ENCODE measurements at places on chromosomes 7 and 10. TPM values are rescaled to one million over a fixed set of nuclear protein-coding genes. Genes with fewer than 3 reads are reported as not detected.

DNA sequence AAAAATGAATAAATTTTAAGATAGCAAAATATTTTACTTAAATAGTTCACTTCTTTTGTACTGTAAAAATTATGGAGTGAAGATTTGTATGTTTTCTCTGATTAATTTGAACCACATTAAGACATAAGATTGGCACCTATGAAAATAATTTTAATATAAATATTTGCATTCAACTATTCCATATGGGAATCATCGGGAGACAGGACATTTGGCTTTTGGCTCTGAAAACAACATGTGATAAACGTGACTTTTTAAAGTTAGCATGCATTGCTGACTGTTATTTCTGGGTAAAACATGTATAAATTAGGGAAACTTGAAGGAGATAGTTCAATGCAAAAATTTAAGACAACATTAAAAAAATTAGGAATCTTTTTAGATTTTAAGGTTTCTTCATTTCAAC lies 117.2 kb downstream of the SEMA3E start:
- H3K4me1 ChIP-seq: no peaks in the 10 kb centered on the region
- H3K27me3 ChIP-seq: no peaks in the 10 kb centered on the region
- DNase-seq: no peak
- H3K4me3 ChIP-seq: no peak overlapping the region
- H3K36me3 ChIP-seq: no peaks in the 10 kb centered on the region

DNA sequence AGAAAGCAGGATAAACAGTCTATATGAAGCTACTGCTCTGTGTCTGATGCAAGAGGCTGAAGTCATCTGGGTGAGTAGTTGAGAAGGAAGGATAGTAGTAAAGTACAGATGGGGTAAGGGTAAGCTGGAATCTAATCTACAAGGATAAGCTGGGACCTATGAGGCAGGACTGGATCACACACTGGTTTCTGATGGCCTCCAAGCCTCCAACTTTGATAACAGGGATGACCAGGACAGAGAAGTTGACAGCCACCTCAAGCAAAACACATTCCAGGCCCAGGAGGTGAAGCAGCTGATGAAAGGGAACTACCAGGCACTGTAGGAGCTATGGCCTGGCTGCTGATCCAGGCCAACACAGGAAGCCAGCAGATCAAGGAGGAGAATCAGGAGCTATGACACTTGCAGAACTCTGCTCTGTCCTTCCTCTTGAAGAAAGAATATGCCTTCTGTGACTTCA lies 278.1 kb upstream of the TMEM229A start:
- no peaks in the 10 kb centered on the region for H3K27me3 ChIP-seq
- no peak for DNase-seq
- H3K4me3 ChIP-seq: no peak overlapping the region
- no peak overlapping the region for H3K27ac ChIP-seq
- H3K36me3 ChIP-seq: no peaks in the 10 kb centered on the region
- no peaks in the 10 kb centered on the region for H3K4me1 ChIP-seq

DNA sequence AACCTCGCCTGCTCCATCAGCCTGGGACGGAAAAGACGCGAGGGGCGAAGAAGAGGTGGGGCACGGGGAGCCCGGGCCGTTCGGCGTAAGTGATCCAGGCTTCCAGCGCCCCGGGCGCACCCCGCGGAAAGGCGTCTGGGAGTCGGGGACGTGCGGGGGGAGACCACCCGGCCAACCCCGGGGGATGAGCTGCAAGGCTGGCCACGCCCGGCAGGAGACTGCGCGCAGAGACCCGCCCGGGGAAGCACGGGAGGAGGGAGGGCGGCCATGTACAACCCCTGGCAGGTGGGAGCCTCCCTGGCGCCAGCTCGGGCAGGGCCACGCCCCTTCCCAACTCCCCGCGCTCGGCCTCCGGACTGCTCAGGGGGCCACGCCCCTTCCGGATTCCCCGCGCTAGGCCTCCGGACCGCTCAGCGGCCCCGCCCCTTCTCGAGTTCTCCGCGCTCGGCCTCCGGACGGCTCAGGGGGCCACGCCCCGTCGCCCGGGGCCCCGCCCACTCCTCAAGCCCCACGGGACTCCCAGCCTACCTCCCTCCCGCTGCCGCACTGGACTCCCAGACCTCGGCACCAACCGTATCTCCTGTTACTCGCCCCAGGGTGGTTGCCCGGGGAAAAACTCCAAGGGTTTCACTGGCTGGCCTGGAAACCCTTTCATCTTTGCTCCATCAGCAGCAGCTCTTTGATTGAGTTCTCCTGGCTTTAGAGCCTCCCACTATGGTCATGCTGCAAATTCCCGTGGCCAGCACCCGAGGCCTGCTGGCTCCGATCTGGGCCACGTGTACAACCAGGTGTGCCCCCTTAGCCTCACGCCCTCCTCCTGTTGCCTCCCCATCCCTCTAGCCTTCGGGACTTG lies 284.4 kb downstream of the ZEB1 start:
- peak overlapping the region; percentile 61 for H3K4me3 ChIP-seq
- H3K27ac ChIP-seq: no peak overlapping the region
- no peaks in the 10 kb centered on the region for H3K36me3 ChIP-seq
- DNase-seq: peak; percentile 39
- H3K27me3 ChIP-seq: no peaks in the 10 kb centered on the region

DNA sequence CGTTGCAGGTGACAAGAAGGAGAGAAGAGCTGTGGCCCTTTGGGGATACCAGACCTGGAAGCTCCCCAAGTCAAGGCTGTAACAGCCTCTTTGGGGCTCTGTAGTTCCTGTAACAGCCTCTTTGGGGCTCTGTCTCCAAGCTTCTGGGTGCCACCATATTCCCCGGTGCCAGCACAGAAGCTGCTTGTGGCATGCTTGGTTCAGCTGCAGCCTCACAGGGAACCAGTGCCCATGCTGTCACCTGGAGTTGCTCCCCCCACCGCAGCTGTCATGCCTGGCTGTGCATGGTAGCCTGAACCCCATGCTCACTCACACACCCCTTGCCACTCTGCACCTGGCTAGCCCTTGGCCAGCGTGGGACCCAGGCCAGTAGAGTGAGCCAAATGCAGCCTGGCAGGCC lies 109.1 kb downstream of the ELAPOR2 start:
- no peaks in the 10 kb centered on the region for H3K4me1 ChIP-seq
- H3K27me3 ChIP-seq: no peaks in the 10 kb centered on the region
- peak; percentile 30 for DNase-seq
- no peak overlapping the region for H3K27ac ChIP-seq
- H3K36me3 ChIP-seq: no peaks in the 10 kb centered on the region

The AEBP1 gene
- total RNA-seq: 8.4 TPM

- H3K27ac ChIP-seq: no peak overlapping the region
- H3K36me3 ChIP-seq: no peaks in the 10 kb centered on the region
- no peak overlapping the region for H3K4me3 ChIP-seq
- H3K4me1 ChIP-seq: no peaks in the 10 kb centered on the region
These were observed 8.3 kb downstream of the ABCA13 start for GRCh38 chr7:48179496-48180030.

The ZMIZ2 gene
- total RNA-seq: 119 TPM

DNA sequence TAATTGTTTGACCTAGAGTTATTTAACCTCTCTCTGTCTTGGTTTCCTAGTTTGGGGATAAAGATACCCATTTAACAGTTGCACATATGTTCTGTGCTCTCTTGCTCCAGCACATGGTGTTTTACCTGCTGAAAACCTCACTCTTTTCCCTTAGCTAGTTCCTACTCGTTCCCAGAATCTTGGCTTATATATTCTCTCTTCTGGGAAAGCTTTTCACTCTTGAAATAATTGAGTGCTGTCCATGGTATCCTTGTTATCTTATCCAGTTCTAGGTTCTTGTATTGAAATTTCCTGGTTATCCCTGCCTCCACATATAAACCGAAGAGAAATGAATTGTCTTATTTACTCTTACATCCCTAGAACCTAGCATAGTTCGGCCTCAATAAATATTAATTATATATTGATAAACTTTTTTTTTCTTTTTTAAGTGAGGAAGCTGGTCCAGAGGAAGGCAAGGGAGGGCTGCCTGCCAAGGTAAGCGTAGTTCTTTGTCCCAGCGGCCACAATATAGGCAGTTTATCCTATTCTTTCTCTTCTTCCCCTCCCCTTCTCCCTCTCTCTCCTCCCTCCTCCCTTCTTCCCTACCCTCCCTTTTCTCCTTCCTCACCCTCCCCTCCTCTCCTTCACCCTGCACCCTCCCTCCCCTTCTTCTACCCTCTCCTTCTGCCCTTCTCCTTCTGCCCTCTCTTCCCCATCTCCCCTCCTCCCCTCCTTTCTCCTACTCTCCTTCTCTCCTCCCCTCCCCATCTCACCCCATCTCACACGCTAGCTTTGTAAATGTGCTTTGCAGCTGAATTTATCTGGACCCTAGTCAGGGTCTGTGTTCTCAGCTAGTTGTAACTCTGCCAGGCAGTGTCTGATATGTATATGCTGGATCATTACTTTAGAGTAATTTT lies 7.9 kb downstream of the WEE2 start:
- H3K4me1 ChIP-seq: no peaks in the 10 kb centered on the region
- no peak for DNase-seq
- no peak overlapping the region for H3K4me3 ChIP-seq
- H3K36me3 ChIP-seq: no peaks in the 10 kb centered on the region
- no peak overlapping the region for H3K27ac ChIP-seq

The ZNF488 gene
- 0.42 TPM for total RNA-seq

The KNDC1 gene
- not detected for total RNA-seq

GRCh38 chr7:19317461-19317860 lies 172.2 kb upstream of the FERD3L start:
- H3K27ac ChIP-seq: no peak overlapping the region
- no peak for DNase-seq
- H3K36me3 ChIP-seq: no peaks in the 10 kb centered on the region
- no peaks in the 10 kb centered on the region for H3K4me1 ChIP-seq
- no peak overlapping the region for H3K4me3 ChIP-seq
- no peaks in the 10 kb centered on the region for H3K27me3 ChIP-seq

- no peak for DNase-seq
- no peaks in the 10 kb centered on the region for H3K36me3 ChIP-seq
- H3K27me3 ChIP-seq: no peaks in the 10 kb centered on the region
- no peaks in the 10 kb centered on the region for H3K4me1 ChIP-seq
These were observed 161.6 kb downstream of the BICC1 start for GRCh38 chr10:58674251-58674650.

The TMEM236 gene
- 0.09 TPM for total RNA-seq

GRCh38 chr10:120963594-120964220 lies 112.5 kb downstream of the WDR11 start:
- no peaks in the 10 kb centered on the region for H3K4me1 ChIP-seq
- H3K27ac ChIP-seq: no peak overlapping the region
- no peak for DNase-seq
- no peaks in the 10 kb centered on the region for H3K36me3 ChIP-seq

- no peak overlapping the region for H3K4me3 ChIP-seq
- H3K36me3 ChIP-seq: peaks cover 11% of the 10 kb centered on the region
- no peaks in the 10 kb centered on the region for H3K4me1 ChIP-seq
- DNase-seq: no peak
These were observed 67.5 kb upstream of the EFCAB10 start for GRCh38 chr7:105648561-105649401.

DNA sequence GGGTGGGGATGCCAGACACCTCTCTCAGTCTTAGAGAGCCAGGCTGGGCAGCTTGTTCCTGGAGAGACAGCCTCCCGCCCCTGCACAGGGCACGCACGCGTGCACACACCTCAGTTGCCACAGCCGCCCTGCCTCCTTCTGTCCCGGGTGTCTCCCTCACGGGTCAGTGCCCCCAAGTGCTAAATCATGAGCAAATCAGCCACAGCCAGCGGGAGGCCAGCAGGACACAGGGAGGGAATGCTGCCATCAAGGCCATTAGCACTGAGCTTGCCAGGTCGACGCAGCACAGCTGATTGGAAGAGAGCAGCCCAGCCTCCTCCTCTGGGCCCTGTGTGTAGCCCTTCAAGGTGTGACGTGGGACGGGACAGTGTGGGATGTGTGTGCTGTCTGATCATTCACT lies 130.4 kb downstream of the CDH23 start:
- DNase-seq: no peak
- H3K4me1 ChIP-seq: no peaks in the 10 kb centered on the region
- no peak overlapping the region for H3K4me3 ChIP-seq
- H3K27ac ChIP-seq: no peak overlapping the region
- peaks cover 6% of the 10 kb centered on the region for H3K27me3 ChIP-seq

The CLDN4 gene
- 0.15 TPM for total RNA-seq

DNA sequence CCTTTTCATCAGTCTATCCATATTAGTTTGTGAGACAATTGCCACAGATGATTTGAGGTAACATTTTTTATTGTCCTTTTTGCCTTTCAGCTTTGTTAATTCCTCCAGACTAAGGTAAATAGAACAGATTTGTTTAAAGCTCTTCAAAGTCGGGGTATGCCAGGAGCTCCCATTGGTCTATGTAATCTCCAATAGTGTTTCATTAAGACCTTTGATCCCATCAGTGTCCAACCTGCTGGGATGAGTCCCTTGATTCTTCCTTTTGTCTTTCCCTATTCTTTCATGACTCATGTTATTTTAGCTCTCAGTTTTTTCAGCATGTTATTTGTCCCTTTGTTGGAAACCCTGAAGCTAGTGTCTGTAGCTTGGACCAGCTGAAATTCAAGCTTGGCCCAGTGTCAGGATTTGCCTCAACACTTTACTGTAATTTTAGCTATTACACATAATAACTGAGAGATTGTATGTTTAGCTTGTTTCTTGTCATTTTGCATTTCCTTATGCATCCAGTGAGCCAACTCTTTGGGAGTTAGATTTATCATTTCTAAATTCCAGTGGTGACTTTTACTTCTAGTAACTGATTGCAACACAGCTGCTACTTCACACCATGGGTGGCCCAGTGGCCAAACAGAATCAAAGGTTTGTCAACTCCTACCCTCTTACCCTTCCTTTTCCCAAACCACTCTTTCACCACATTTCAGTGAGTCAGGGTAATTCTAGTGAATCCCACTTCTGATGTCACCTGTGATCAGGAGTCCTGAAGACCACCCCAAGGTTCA lies 15.3 kb downstream of the AGBL3 start:
- DNase-seq: no peak
- no peak overlapping the region for H3K27ac ChIP-seq
- no peaks in the 10 kb centered on the region for H3K27me3 ChIP-seq
- H3K36me3 ChIP-seq: no peaks in the 10 kb centered on the region

DNA sequence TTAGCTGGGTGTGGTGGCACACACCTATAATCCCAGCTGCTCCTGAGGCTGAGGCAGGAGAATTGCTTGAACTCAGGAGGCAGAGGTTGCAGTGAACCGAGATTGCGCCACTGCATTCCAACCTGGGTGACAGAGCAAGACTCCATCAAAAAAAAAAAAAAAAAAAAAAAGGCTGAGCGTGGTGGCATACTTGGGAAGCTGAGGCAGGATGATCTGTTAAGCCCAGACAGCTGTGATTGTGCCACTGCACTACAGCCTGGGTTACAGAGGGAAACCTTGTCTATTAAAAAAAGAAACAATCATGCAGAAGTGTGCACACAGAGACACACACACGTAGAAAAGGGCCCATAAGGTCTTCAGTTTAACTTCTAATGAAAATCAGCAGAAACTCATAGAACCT lies 150.6 kb downstream of the TPST1 start:
- H3K36me3 ChIP-seq: no peaks in the 10 kb centered on the region
- H3K4me1 ChIP-seq: no peaks in the 10 kb centered on the region
- H3K27me3 ChIP-seq: no peaks in the 10 kb centered on the region
- no peak overlapping the region for H3K4me3 ChIP-seq
- H3K27ac ChIP-seq: no peak overlapping the region

DNA sequence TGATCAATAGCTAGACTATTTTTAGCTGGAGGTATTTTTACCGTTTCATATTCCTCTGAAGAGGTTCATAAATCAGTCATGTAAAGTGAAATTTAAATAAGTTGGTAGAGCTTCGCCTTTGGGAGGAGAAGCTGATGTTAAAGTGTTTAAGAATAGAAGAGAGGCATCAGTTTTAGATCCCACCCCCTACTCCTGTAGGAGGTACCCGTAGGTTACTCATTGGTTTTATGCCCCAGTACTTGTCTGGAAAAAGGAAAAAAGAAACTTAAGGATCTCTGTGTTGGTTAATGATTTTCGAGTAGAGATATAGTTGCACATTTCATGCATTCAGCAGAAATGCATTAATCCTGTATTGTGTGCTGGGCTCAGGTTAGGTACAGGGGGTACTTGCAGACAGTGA lies 8.7 kb downstream of the ZNF365 start:
- no peaks in the 10 kb centered on the region for H3K36me3 ChIP-seq
- no peaks in the 10 kb centered on the region for H3K27me3 ChIP-seq
- H3K27ac ChIP-seq: no peak overlapping the region
- no peak overlapping the region for H3K4me3 ChIP-seq

The MSS51 gene
- total RNA-seq: 1.5 TPM
